ENCODE measurements at places on chromosomes 4 and X.

DNA sequence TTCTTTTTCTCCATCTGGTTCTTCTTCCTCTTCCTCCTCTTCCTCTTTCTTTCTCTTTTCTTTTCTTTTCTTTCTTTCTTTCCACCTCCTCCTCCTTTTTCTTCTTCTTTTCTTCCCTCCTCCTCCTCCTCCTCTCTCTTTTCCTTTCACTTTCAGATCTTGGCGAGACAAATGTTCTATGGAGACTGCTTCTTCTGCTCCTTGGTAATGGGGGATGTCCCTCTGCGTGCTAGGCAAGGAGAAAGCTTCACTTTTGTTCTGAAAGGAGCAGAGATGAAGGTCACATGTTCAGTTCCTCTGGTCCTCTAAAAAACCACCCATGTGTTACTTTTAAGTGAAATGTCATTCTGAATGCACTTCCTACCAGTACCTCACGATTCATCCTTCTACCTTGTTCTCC, 33.2 kb downstream of the NBDY start:
- no peak for DNase-seq

- DNase-seq = no peak
Observed at GRCh38 chrX:153414856-153415510, 3.7 kb downstream of the ZFP92 start.

- no peak for DNase-seq
Observed at GRCh38 chrX:149853925-149854324, 27.1 kb upstream of the MAGEA8 start.

GRCh38 chr4:53123819-53124218, 242.0 kb downstream of the SCFD2 start:
- no peak for DNase-seq

DNA sequence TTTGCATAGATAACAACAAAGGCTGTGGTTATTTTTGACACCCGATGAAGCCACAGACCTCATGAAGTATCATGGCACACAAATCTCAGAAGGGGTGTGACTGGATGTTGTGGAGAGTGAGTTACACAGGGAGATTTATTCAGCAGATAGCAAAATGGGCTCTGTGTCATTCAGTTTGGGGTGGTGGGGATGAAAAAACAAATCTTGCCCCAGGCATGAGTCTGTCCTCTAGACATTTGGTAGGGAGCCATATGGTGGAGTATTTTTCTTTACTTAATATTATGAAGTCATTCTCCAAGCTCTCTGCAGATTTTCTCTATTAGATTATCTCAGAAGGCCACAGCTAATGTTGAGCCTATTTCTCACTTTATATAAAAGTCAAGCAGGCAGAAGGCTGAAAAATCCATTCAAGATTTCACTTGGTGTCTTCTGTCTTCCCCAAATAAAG, 277.1 kb upstream of the TENM3 start:
- no peak for DNase-seq

GRCh38 chr4:139647184-139647583, 18.4 kb upstream of the MGST2 start:
- no peak for DNase-seq

DNA sequence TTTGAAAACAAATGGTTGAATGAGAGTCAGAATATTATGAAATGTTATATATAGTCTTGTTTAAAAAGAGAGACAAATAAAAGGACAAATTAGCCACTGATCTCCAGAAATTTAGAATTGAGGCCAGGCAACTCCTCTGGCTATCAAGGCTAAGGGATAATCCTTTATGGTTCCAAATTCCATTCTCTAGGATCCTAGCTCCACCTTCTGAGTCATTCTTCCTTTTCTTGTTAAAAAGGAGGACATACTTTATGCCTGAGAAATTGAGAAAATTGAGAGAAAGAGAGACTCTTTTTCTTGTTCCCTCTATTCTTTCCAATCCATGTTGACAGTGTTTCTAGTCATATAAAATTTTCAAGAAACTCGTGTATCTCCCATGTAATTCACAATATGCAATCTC, 1299.5 kb downstream of the FSTL5 start:
- DNase-seq = no peak

DNA sequence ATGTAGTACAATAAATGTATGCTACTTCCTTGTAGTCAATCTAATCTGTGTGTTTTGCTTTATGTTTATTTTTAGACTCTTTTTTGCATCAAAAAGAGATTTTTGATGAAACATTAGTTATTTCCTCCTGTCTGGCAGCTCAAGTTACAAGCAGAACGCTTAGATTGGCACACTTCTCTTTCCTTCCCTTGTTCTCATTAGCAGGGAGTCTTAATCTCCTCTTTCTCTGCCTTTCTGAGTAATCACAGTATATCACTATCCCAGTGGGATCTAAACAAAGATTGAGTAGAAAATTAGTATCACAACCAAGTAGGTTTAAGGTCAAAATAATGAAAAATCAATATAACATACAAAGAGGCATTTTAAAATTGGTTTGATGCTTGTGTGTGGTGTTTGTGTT, 1192.6 kb downstream of the C4orf33 start:
- no peak for DNase-seq

- no peak for DNase-seq
Observed at GRCh38 chr4:109301651-109302360, 652 bp downstream of the COL25A1 start.

GRCh38 chrX:120334151-120334550, 22.9 kb upstream of the TMEM255A start:
- DNase-seq = no peak

DNA sequence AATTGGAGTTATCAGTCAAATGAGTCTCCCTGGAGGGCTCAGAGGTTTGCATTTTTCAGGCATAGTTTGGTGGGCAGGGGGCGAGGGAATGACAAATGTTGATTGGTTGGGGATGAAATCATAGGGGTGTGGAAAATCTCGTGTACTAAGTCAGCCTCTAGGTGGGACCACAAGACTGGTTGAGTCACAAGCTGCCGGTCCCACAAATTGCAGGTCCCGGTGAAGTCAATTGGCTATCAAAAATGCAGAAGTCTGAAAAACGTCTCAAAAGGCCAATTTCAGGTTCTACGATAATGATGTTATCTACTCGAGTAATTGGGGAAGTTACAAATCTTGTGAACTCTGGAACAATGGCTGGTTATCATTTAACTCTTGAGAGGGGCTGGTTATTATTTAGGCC, 98.8 kb upstream of the DHX15 start:
- no peak for DNase-seq

- no peak for DNase-seq
Observed at GRCh38 chr4:113979148-113979904, at the start of gene ARSJ. Gene ARSJ, minus strand, starts transcription at chr4:113979647. Its CDS starts 813 bp downstream, at chr4:113978834.

- DNase-seq = no peak
Observed at GRCh38 chr4:182219411-182220056, 23.7 kb upstream of the TENM3 start.

GRCh38 chr4:109302361-109303139, at the start of gene COL25A1:
Gene COL25A1, minus strand, starts transcription at chr4:109302658.
- DNase-seq = peak; percentile 11

DNA sequence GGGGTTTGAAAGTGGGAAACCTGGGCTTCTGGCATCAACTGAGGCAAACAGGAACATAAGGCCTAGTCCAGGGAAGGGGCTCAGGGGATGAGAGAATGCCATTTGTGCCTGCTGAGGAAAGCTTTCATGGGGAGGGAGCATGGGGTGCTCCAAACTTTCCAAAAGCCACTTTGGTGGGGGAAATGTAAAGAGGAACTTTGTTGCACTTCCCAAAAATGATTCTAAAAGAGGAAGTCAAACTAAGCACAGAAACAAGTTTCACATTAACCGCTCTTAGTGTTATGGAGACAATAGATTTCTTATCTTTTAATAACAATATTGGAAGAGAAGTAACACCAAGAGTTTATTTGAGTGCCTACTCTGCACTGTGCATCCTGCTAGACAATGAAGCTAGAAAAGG, 32.3 kb downstream of the GAB3 start:
- no peak for DNase-seq

GRCh38 chr4:6361076-6361784, 91.6 kb downstream of the WFS1 start:
- no peak for DNase-seq

DNA sequence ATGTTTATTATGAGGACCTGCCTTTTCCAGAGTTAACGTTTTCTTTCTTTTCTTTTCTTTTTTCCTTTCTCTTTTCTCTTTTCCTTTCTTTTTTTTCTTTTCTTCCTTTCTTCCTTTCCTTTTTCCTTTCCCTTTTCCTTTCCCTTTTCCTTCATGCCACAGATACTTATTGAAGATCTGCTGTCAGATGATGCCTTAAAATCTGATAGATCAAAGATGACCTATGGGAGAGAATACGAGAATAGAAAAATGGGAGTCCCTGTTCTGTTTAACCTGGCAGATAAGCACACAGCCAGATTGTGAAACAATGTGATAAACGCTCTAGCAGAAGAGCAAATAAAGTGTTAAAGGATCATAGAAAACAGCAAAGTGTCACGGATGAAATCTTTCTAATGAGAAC, 38.9 kb downstream of the AFF1 start:
- no peak for DNase-seq

DNA sequence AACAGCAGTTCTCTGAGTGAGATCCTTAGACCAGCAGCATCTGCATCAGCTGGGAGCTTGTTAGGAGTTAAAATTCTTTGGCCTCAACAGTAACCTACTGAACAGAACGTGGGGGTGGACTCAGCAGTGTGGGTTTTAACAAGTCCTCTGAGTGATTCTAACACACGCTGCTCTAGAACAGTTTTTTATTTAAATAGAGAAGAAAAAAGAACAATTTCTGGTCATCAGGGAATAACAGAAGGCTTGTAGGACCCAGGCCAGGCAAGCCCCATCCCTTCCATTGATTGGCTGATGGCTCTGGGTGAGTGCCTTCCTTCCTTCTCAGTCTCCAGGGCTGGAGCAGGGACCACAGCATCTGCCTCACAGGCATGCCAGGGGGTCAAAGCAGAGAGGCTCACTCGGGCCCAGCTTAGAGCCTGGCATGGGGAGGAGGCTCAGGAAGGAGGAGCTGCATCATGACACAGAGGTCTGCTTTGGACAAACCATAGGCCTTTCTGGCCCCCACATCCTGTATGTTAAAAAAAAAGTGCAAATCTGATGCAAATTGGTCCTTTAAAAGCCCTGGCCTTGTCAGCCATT, 56.7 kb downstream of the JAKMIP1 start:
- no peak for DNase-seq

Data from T-helper 22 cell (primary cell).